Purkinje cell (primary cell): ENCODE measurements at places on chromosomes 12 and 14. TPM values are rescaled to one million over a fixed set of nuclear protein-coding genes. Genes with fewer than 3 reads are reported as not detected.

PPFIA2 gene
- polyA plus RNA-seq, result 41.3 and 41.8 TPM in 2 replicates

VWF gene
- 1.8 and 2.9 TPM in 2 replicates for polyA plus RNA-seq

MSI1 gene
- 0.73 and 1.0 TPM in 2 replicates for polyA plus RNA-seq

ACRBP gene
- not detected in 2 replicates for polyA plus RNA-seq

SERPINA12 gene
- not detected in 2 replicates for polyA plus RNA-seq

TAS2R43 gene
- not detected in 2 replicates for polyA plus RNA-seq

NRL gene
- 0.27 TPM in 1 of 2 replicates, not detected in the other for polyA plus RNA-seq

ABCD2 gene
- polyA plus RNA-seq, result 7.8 and 8.1 TPM in 2 replicates

KRT2 gene
- polyA plus RNA-seq, result not detected in 2 replicates

CLEC2A gene
- not detected in 2 replicates for polyA plus RNA-seq

CAPZA3 gene
- not detected in 2 replicates for polyA plus RNA-seq

TCL1B gene
- not detected in 2 replicates for polyA plus RNA-seq

IPO8 gene
- 9.0 and 10.1 TPM in 2 replicates for polyA plus RNA-seq

NGB gene
- polyA plus RNA-seq, result 0.59 TPM in 1 of 2 replicates, not detected in the other

ALG10B gene
- polyA plus RNA-seq, result 4.0 and 5.0 TPM in 2 replicates

KERA gene
- polyA plus RNA-seq, result not detected in 2 replicates

SOAT2 gene
- polyA plus RNA-seq, result not detected in 2 replicates

HOXC9 gene
- polyA plus RNA-seq, result not detected in 2 replicates

SPX gene
- 1.6 TPM in 1 of 2 replicates, not detected in the other for polyA plus RNA-seq
